ENCODE measurements at places on chromosomes 3 and 15. TPM values are rescaled to one million over a fixed set of nuclear protein-coding genes. Genes with fewer than 3 reads are reported as not detected.

The IRAK2 gene
- total RNA-seq, result 13.2 TPM

GRCh38 chr3:62558549-62559112 is 185.3 kb upstream of the FEZF2 start:
- peak; percentile 45 for DNase-seq

DNA sequence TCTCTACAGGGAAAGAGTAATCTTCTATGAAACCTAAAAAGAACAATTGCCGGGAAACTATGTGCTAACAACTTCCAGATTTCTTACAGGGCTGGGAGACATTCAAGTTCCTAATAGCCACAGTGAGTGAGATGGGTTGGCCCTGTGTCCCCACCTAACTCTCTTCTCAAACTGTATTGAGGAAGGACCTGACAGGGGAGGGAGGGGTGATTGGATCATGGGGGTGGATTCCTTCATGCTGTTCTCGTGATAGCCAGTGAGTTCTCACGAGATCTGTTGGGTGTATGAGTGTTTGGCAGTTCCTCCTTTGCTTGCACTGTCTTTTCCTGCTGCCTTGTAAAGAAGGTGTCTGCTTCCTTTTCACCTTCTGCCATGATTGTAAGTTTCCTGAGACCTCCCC is 958.7 kb downstream of the AGBL1 start:
- no peak for DNase-seq

DNA sequence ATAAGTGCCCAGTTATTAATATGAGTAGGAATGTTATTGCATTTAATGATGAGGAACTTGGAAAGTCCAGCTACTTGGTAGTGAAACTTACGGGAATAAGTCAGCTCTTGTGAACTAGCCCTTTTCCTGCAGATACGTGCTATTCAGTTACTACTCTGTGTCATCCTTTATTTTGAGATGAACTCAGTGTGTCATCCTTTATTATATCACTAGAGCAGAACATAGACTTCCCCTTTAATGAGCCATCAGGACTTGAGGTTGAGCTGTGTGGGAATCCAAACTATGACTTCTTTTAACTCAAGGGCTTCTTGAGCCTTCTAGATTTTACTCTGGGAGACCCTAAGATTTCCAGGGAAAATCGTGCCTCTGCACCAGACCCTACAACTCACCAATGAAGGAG is 3.6 kb downstream of the ACTC1 start:
- DNase-seq, result no peak

GRCh38 chr3:186705882-186706780 is 11.0 kb upstream of the KNG1 start:
- DNase-seq, result no peak

The STAG1 gene
- 90.0 TPM for total RNA-seq

DNA sequence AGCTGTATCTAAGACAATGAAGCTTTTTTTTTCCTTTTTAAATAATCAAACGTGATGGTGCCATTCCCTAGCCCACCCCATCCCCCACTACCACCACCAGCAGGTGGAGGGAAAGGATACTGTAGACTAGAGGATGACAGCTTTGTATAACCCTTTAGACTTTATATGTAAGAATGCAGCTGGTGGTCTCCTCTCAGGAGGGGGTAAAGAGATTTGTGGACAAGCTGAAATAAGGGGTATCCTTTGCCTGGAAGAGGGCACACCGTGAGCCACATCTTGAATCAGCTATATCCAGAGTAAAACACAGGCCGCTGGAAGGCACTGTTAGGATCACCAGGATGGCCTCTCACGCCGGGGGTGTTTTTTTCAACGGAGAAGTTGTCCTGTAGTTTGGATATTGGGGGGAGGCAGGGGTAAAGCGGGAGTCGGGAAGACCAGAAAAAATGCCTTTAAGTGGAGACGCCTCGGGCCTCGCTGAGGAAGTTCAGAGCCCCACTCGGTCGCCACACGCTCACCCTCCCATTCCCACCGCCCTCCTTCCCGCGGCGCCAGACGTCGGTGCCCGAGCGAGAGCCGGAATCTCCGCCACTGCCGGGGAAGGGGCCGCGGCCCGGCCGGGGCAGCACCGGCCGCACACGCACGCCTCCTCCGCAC is 986 bp downstream of the KPNA4 start:
- peak; percentile 12 for DNase-seq

GRCh38 chr3:130658678-130659077 is 88.0 kb downstream of the PIK3R4 start:
- peak; percentile 87 for DNase-seq

GRCh38 chr3:32422943-32423342 is 31.3 kb downstream of the CMTM7 start:
- no peak for DNase-seq

- DNase-seq, result peak; percentile 81
These were observed 42.5 kb downstream of the CMTM6 start for GRCh38 chr3:32460031-32460749.

The LMCD1 gene
- 101 TPM for total RNA-seq

DNA sequence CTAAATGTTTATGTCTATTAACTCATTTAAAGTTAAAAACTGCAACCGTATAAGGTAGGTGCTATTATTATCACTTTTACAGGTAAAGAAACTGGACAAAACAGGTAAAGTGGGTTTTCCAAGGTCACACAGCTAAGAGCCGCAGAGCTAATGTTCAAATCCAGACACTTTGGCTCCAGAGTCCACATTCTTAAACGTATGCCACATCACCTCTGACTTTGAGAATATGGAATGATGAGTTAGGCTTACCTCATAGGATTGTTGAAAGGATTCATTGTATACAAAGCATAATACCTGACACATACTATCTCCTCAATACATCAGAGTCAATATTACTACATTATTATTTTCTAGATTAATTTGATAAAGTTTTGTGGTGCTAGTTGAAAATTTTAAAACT is 240.9 kb upstream of the STT3B start:
- no peak for DNase-seq

Data from lung (tissue), 17 donors.